ENCODE measurements at places on chromosomes 3 and 15. TPM values are rescaled to one million over a fixed set of nuclear protein-coding genes. Genes with fewer than 3 reads are reported as not detected.
A peak's percentile ranks its signal among the peaks of the same experiment; 100 is the strongest.

DNA sequence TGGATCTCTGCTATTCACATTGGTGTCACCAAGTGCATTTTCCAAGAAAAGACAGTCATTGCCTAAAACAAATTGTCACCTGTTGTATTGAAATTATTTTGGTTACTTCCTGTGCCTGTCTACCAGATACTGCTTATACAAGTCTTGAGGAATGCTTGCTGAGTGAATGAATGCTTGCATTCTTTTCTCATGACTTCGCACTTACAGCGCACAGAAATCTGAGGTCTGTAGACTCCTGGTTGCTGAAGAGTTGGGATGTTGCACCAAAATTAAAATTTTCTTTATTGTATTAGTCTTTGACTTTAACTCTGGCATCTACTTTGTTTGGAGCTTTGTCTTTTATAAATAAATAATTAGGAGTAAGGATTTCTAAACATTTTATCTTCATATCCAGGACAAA is 28.4 kb downstream of the SH3GL3 start:
- DNase-seq = no peak

GRCh38 chr15:96328181-96328876 is 2.2 kb upstream of the NR2F2 start:
- no peak for DNase-seq

GRCh38 chr3:172635588-172635987 is 75.3 kb downstream of the NCEH1 start:
- DNase-seq = no peak

GRCh38 chr3:89238846-89239245 is 131.4 kb downstream of the EPHA3 start:
- DNase-seq = peak; percentile 96

DNA sequence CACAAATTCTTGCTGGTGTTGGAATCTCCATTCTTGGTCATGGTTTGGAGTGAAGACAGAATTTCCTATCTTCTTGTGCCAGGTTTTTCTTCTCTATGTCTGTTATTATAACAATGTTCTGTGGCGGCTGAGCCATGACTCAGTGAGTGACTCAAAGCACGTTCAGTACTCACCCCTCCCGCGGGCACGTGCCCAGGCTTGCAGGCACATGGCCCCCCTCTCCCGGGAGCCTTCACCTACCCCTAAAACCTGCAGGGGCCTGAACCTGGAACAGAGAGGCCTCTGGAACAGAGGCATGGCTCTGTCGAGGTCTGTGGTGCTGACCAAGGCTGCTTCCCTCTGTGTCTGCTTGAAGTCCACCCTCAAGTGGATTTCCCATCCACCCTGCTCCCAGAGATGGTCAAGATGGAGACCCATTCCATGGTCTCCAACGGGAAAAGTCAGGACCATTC is 27.6 kb downstream of the PLXNB1 start:
- DNase-seq = peak; percentile 6

- DNase-seq = peak; percentile 53
These were observed 51.2 kb upstream of the ULK4 start for GRCh38 chr3:42012935-42013690.

- no peak for DNase-seq
These were observed 6.0 kb downstream of the AMIGO3 start for GRCh38 chr3:49713336-49714105.

DNA sequence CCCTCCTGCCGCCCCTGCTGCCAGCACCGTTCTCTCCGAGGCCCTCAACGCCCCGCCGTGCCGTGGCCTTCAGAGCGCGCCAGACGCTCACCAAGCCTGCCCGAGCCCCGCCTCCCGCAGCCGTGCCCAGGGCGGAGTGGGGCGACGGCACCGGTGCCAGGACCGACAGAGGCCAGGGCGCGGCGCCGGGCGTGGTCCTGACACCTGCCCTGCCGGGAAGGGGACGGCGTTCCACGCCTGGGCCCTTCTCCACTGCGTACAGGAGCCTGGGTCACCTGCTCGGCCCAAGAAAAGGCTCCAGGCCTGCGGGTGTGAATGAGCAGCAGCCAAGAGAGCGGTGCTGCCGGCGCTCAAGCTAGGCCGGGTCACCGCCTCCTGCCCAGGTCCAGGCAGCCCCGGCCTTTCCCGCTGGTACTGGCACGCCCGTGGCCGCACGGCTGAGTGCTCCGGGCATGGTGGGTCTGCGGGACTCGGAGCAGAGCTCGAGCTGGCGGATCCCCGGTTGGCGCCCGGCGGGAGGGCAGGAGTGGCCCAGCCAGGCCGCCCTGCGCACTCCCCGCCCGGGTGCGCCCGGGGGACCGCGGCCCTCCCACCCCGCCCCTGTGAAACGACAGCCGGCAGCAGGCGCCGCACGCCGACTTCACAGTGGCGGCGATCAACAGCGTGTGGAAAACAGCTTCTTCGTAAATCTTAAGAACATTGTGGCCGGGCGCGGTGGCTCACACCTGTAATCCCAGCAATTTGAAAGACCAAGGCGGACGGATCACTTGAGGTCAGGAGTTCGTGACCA is 4.2 kb downstream of the OCA2 start:
- DNase-seq = no peak

DNA sequence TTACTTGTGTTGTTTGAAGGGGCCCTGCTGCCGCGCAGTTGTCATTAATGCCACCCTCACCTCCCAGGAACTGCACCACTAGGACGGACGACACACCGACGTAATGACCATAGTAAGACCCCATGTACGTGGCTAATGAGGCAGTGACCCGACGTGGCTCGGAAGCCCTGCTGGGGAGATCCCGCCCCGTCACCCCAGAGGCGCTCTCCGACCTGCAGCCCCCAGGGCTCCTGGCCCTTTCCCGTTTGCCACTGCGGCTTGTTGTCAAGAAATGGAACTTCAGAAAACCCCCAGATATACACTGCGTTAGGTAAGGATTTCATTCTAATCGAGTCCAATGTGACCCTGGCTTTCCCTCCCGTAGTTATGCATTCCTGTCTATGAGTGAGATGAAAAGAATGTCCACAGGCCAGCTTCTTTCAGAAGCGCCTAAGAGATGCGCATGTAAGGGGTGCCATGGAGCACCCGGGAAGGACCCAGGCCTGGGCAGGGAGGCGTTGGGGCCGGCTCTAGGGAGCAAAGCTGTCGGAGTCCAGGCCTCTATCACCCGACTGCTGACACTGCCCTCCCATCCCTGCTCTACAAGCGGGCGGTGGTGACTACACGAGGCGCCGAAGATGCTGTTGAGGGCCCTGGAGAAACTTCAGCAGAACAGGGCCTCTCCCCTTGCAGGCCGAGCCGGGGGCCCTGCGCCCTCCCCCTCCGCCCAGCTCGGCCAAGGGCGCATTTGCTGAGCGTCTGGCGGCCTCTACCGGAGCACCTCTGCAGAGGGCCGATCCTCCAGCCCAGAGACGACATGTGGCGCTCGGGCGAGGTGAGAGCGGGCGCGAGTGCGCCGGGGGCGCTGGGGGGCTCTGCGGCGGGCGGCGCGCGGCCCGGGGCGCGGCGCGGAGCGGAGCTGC is at the start of gene GABRA5:
GABRA5 (plus strand) TSS at position 765 of the 902 bp plus-strand sequence. CDS start 2,187 bp downstream, outside the sequence.
- peak; percentile 64 for DNase-seq

- peak; percentile 69 for DNase-seq
These were observed 669.5 kb downstream of the SQOR start for GRCh38 chr15:46304321-46304720.

DNA sequence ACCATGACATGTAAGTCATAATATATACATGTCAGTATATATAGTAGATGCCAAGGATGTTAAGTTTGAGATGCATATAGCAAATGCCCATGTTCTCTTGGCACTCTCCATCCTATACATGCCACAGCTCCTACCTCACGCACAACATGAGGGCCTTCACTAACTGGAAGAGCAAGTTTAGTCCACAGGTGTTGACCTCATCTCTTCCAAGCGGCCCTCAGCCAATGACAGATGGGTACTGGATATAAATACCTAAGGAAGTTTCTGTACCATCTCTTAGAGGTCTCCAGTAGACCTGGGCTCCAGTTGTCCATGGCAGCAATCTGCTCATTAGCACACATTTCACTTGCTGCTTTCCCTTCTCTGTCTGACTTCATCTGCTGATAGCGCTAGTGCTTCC is 43.3 kb upstream of the CMC1 start:
- no peak for DNase-seq

DNA sequence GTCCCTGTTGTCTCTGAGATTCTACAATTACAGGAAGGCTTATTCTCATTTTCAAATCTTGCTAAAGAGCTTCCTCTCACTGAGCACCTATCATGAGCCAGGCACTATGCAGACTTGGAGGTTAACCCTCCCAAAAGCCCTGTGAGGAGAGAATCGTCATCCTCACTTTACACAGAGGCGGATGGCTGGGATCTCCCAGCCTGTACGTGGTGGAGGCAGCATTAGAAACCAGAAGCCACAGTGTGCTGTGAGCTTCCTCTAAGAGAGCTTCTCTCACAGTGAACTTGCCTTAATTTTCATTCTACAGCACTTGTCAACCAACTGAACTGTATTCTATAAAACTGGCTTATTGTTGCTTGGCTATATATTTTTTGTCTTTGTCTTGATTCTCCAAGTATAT is 6.1 kb upstream of the DGKG start:
- DNase-seq = no peak

DNA sequence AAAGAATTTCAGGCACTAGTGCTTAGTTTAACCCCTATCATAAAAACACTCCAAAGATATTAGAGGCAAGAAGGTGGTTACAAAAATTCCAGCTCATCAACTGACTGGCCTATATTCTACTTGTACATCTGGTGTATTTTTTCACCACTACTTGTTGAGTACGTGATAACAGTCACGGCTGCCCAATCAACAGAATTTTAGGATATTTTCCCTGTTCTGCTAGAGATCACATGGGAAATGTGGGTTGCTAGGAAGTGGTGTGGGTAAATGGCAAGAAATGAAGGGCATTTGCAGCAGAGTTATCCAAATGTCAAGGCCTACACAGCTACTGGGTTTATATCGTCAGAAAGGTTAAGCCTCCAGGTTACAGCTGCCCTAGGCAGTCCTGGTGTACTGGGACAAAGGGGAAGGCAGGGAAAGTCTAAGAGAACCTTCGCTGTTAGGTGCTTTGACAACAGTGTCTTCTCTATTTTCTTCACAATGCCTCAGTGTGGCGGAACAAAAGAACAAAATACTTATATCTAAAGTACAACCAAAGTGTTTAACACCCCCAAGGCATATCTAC is 81.9 kb downstream of the FMN1 start:
- DNase-seq = peak; percentile 68

GRCh38 chr3:183264268-183264667 is 11.2 kb downstream of the B3GNT5 start:
- DNase-seq = no peak

GRCh38 chr3:118059096-118059495 is 975.5 kb downstream of the IGSF11 start:
- no peak for DNase-seq

DNA sequence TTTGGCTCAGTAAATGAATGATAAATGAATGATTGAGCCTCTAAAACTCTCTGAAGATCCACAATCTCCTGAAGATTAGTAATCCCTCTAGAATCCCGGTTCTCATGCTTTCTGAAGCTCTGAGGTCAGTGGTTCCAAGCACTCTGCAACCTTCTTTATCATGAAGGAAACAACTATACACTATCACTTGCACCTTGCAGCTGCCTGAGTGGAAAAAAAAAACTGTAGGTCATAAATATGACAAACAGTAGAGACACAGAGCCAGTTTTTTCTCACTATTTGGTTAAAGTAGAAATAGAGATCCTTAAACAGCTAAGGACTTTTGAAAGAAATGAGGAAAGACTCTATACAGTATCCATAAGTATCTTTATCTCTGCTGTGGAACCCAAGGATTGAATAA is 122.0 kb upstream of the CRBN start:
- DNase-seq = no peak

GRCh38 chr15:68646696-68647095 is 67.9 kb downstream of the CORO2B start:
- DNase-seq = no peak

DNA sequence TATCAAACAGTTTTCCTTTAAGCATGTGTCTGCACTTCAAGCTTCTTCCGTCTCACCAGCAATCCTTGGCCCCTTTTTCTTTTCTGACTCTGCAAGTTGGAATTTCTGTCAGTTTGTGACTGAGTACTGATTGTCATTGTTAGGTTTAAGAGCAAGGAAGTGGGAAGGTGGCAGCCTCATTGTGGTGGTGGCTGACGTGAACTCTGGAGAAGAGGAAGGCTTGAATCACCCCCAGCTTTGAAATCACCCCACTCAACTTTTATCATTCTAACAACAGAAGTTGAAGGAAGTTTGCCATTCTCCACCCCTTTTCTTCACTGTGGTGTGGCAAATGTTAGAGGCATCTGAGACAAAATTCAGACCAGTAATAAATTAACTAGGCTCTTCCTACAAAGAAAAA is 231.6 kb upstream of the AGTR1 start:
- DNase-seq = no peak

DNA sequence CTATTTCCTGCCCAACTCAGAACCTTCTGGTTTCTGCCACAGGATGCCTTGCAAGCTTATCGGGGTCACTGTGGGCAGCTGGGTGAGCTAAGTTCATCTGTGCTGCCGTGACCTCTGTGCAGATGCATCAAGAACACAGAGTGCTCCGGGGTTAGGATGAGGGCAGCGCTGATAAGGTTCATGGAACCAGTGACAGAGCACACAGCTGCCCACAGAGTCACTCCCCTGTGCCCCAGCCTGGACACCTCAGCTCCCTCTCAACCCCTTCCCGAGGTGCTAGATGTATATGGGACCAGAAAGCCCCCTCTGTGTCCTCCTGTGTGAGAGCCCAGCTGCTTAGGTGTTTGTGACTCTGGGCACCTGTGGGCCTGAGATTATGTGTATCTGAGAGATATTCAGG is 15.8 kb upstream of the ALAS1 start:
- DNase-seq = no peak

DNA sequence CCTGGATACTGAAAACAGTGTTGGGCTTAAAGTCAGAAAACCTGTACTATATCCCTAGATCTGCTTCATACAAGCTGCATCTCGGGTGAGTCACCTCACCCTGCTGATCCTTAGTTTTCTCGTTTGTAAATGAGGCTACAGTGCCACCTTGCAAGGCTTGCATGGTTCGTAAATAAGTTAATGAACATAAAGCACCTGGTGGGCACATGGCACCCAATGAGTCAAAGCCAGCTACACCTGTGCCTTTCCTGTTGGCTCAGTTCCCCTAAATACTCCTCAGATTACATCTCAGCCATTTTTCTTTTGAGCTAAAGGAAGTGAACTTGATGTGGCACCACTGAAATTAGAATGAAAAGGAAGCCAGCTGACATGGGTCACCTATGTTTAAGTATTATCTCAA is 26.5 kb downstream of the RTP1 start:
- DNase-seq = no peak

DNA sequence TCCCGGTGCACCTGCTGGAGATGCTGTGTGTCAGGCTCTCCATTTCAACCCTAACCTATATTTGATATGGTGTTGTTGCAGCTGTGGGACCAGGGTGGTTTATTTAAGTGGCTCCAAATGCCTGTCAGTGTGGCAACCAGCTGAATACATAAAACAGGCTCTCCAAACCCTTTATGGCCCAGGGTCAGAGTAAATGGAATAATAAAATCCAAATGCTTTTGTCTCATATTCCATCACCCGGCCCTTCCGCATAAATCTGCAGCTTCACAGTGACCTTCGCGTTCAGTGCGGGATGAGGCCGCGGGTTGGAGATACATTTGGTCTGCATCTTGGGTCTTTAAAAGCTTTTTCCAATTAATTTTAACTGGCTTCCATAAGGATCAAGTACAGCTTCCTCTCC is 382.1 kb upstream of the NR2F2 start:
- DNase-seq = no peak

The ANKRD63 gene
- 0.29 TPM for total RNA-seq

The ECE2 gene
- total RNA-seq = not detected

The FBN1 gene
- 3.2 TPM for total RNA-seq

The ALDH1A3 gene
- total RNA-seq = 0.34 TPM

The TP63 gene
- total RNA-seq = not detected

The LRRC31 gene
- total RNA-seq = not detected

The SOX2 gene
- 1.2 TPM for total RNA-seq

The SEMA3G gene
- 0.40 TPM for total RNA-seq

The SRGAP3 gene
- 2.1 TPM for total RNA-seq

The ZNF710 gene
- 10.4 TPM for total RNA-seq

The PRSS50 gene
- total RNA-seq = not detected

All from SK-MEL-5 (cell line).